A549 (cell line): ENCODE measurements at places on chromosomes 4 and X.

DNA sequence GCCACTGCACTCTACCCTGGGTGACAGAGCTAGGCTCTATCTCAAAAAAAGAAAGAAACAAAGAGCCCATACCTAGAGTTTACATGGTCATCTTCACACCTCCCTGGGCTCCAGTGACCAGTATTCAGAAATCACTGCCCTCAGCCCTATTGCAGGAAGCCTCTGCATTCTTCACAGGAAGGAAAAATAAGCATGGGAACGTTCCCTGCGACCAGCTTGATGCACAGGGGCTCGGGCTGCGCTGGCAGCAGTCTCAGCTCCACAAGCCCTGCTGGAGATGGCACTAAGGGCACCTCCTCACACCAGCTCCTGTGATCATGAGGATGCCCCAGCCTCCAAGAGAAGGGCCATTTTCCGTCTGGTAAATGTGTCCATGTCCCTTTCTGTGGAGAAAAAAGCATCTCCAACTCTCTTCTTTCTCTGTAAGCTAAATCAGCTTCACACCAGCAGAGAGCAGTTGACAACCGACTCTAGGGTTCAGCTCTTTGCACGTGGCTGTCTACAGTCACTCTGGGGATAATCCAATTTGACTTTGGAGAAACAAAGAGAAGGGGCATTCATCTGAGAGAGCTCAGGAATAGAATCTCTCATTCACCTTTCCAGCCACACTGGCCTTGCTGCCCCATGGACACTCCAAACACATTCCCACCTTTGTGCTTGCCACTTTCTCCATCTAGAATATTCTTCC lies 33.1 kb downstream of the LDB2 start:
- no peak for DNase-seq

GRCh38 chrX:111164728-111165127 lies 68.7 kb downstream of the PAK3 start:
- no peak for DNase-seq

DNA sequence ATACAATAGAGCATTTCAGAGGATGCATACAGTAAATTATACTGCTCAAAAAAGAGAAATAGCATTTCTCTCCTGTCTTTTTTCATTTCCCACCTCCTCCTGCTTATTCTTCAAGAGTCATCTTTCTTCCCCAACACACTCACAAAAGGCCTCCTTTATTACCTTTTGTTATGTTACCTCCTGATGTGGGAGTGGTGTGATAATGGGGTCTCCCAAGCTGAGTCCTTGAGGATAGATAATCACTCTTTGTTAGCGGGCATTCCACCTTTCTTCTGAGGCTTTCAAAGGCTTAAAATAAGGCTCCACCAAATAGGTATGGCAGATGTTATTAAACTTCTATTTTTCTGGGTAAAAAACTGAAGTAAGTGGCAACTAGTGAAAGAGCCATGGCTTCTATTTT lies 159.8 kb downstream of the CPEB2 start:
- no peak for DNase-seq

DNA sequence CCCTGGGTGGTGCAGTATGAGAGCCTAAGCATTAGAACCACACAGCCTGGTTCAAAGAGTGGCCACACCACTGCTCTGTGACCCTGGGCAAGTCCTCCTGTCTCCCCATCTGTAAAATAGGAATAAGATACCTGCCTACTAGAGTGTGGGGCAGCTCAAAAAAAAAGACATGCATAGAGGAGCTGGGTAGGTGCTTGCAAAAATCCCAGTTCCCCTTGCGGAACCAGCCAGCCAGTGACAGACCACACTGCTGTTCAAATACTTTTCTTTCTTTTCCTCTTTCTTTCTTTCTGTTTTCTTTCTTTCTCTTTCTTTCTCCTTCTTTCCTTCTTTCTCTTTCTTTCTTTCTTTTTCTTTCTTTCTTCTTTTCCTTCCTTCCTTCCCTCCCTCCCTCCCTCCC lies 63.0 kb upstream of the TRIM2 start:
- no peak for DNase-seq

DNA sequence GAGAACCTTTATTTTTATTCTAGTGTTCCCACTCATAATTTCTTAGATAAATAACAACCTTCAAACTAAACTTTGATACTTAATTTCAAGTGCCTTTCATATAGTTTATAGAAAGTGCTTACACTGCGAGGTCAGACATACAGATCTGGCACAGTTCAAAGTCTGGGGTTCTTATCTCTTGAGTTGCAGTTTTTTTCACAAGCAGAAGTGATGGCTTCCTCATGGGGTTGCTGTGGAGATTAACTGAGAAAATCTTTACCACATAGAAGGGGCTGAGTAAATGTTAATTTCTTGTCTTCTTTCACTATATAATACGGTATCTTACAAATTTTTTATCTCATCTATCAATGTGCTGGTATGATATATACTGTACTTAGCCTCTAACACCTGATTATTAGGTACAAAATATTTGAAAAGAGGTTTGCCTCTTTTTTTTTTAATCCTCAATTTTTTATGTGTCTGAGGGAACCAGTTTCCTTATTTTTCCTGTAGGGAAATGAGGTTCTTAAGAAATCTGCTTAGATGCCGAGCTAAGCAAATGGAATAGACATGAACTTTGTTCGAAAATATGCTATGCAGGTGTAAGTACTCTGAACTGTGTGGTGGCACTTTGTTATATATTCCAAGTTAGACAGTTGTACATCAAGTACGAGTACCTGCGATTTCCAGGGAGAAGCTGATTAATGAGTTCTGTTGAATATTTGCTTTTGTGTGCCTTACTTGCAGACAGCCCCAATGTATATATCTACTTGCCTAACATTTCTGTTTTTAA lies 3.3 kb downstream of the ING2 start:
- DNase-seq = no peak

- DNase-seq = no peak
These were observed 67.9 kb downstream of the GAB1 start for GRCh38 chr4:143404555-143404954.

DNA sequence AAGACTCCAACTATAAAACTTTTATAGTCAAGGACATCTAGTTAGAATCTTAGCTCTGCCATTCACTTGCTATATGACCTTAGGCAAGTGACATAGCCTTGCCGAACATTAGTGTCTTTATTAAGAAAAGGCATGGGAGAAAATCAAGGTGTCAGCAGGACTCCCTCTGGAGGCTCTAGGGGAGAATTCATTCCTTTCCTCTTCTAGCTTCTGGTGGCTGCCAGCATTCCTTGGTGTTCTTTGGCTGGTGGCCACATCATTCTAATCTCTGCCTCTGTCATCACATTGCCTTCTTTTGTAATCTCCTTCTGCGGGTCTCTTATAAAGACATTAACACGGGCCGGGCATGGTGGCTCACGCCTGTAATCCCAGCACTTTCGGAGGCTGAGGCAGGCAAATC lies 99.8 kb downstream of the PPP1R2C start:
- no peak for DNase-seq

- DNase-seq = peak; percentile 11
These were observed 117.0 kb downstream of the CBLL2 start for GRCh38 chrX:22389556-22390179.

GRCh38 chrX:74814681-74815080 lies 110.6 kb downstream of the NEXMIF start:
- DNase-seq = no peak

- DNase-seq = no peak
These were observed 10.9 kb upstream of the HSFX1 start for GRCh38 chrX:149762696-149763614.

DNA sequence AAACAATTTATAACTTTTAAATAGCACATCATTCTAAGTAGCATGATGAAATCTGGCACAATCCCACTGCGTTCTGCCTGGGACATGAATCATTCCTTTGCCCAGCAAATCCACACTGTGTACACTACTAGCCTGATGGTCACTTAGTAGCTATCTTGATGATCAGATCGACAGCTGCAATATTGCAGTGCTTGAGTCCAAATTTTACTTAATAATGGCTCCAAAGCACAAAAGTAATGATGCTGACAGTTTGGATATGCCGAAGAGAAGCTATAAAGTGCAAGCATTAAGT lies 86.6 kb upstream of the NPNT start:
- no peak for DNase-seq

DNA sequence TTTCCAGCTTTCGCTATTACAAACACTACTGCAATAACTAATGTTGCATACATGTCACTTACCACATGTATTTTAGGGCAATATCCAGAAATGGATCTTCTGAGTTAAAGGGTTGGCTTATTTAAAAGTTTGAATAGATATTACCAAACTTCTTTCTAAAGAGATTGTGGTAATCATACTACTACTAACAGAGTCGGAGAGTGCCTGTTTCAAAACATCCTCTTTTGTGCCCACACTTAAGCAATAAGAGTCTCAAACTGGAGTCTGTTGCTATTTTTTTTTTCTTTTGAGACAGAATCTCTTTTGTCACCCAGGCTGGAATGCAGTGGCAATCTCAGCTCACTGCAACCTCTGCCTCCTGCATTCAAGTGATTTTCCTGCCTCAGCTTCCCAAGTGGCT lies 35.8 kb downstream of the FGFBP1 start:
- no peak for DNase-seq

DNA sequence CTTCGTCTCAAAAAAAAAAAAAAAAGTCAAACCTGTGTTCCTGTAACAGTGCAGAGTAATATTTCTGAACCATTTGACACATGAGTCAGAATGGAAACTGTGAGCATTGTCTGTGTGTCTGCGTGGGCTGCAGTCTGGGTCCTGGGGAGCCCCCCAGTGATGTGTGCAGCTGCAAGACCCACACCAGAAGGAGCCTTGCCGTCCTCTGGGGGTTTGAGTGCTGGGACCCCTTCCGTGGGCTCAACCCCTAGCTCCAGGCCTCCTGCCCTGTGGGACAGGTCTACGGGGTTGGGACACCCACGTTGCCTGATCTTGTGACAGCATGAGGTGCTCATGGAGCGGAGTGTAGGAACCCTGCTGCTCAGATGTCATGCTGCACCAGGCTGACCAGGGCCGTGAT lies 43.7 kb downstream of the DDX3X start:
- DNase-seq = no peak

- no peak for DNase-seq
These were observed 232.5 kb downstream of the ARHGAP10 start for GRCh38 chr4:147964266-147964880.

- no peak for DNase-seq
These were observed 76.5 kb upstream of the BCOR start for GRCh38 chrX:40174001-40174853.

- peak; percentile 91 for DNase-seq
These were observed at the start of gene INTU for GRCh38 chr4:127632420-127633403. Gene INTU (plus strand): TSS chr4:127632957. CDS start chr4:127633035, 78 bp downstream.
